ENCODE measurements at places on chromosomes 6 and 20.
A peak's percentile ranks its signal among the peaks of the same experiment; 100 is the strongest.

- peak; percentile 8 for DNase-seq
Observed at GRCh38 chr6:142030115-142030619, 102.6 kb upstream of the GJE1 start.

DNA sequence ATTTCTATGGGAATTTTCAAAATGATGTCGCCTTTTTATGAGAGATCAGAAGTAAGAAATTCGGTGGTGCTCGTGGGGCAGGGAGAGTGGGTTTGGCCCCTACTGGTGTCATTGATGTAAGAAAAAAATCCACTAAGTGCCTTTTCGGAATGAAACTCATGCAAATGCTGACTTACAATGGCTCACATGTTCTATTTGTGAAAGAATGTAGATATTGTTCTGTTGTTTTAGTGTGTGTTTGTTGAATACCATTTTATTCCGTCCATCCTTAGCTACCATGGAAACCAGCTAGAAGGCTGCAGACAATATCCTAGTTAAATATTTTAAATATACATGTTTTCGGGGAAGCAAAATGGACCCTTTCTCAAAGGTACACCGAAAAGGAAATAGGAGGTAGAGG is 304.9 kb downstream of the TAF4 start:
- DNase-seq = no peak

GRCh38 chr20:48056218-48056617 is 270.9 kb upstream of the SULF2 start:
- DNase-seq = no peak

DNA sequence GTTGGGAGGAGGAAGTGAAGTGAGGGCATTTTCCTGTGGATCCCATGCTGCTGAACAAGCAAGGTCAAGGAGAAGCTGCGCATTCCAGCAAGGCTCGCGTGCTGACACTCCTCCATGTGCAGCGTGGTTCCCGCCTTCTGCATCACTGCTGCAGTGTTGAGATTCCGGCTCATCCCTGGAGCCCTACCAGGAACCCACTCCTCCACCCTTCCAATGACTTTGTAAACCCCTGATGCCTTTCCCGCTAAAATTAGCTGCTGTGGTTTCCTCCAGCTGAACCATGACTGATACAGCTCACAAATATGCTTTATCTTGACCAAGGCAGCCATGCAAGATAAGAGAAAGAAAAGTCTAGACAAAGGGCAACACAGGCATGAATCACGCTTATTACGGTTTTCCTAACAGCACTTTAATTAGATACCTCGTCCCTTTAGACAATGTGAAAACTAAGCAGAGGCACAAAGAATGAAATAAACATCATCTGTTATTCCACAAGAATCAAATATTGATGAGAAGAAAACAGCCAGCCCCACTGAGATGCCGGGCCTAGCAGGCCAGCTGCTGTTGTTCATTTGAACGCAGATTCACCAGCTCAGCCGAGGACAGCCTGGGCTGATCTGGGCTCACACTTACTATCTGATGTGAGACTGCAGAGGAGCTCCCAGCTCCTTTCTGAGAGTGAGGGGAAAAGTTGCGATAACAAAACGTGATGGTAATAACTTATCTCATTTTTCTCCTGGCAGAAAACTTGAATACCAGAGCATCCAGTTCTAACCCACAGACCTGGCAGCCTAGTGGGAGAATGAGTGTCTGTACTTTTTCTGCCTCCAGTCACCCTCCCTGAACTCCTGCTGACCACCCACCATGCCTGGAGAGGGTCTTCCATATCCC is 14.2 kb upstream of the BNIP5 start:
- DNase-seq = no peak

GRCh38 chr20:32132911-32133549 is 23.5 kb downstream of the TM9SF4 start:
- no peak for DNase-seq

DNA sequence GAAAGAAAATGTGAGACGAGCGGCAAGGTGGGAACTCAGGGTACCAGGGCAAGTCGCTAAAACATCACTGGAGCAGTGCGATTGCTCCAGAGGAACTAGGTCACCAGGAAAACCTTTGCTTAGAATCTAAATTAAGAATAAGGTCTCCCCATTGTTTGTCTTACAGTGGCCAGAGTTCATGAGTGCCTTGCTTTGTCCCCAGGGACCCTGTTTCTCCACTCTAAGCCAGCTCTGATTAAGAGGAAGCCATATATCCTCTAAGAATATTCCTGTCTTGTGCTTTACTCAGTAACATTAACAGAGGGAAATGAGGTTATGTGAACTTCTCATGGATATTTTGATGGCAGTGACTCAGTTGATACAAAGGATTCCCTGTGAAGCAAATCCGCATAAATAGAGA is 305.8 kb downstream of the CD83 start:
- no peak for DNase-seq

DNA sequence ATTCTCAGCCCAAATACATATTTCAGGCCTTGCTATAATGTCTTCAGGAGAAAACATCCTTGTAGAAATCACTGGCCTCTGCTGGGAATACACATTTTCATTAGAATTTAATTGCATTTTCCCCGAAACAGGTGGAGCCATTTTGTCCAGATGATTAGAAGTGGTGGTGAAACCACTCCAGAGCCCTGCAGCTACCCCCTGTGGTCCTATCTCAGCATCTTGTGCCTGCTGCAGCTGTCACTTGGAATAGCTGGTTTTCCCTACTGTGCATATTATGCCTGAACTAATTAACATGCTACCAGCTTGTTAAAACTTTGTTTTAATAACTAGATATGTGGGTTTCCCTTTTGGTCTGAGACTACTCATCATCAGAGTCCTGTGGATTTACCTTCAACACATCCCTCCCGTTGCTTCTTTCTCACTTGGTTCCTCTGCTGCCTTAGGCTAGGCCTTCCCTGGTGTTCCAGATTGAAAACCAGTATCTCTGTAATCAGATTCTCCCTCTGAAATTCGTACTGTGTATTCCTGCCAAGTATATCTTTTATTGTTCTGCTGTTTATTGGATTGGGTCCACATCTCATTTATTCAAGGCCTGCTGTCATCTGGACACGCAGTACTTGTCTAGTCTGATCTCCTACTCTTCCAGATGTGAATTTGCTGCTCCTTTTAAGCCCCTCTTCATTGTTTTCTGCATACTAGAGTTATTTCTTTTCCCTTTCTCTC is 15.2 kb downstream of the DNAH8 start:
- no peak for DNase-seq

GRCh38 chr6:117795234-117795633 is 111.8 kb upstream of the SLC35F1 start:
- peak; percentile 26 for DNase-seq

GRCh38 chr20:23419995-23420901 is 1.0 kb downstream of the NAPB start:
- peak; percentile 70 for DNase-seq

DNA sequence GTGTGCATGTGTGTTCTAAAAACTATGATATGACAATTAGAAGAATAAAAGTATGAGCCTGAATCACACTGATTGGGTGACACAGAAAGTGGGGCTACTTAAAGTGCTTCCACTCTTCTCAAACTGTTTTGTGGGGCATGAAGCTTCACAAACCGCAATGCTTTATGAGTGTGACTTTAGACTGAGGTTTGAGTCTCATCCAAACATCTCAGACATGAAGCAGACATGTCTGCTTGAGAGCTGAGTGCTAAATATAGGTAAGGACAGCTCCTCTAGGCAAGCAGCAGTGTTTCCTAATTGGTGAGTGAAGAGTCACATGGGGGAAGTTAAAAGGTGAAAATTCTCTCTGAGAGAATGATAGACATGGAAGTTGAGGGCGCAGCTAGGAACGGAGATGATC is 726.9 kb upstream of the CITED2 start:
- DNase-seq = no peak

DNA sequence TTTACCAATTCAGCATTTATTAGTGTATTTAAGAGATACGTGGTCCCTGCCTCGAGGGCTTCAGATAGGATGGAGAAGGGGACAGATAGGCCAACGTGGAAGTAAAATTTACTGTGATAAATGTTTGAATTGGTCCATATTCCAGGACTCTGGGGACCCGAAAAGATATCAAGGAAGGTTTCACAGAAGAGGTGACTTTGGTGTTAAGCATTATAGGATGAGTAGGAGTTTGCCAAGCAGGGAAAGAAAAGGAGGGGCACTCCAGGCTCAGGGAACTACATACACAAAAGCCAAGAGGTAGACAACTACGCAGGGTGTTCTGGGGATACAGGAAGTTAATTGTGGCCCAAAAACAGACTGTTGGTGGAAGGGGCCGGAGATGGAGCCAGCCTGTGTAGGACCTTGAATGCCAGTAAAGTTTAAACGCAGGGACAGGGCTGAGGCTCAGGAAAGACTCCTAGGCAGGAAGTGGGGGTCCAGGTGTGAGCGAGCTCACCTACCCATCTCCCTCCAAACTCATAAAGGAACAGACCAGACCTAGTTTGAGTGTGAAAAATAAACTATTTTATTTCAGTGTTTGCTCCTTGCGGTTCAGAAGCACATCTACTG is 37.0 kb downstream of the TGM2 start:
- DNase-seq = peak; percentile 13

DNA sequence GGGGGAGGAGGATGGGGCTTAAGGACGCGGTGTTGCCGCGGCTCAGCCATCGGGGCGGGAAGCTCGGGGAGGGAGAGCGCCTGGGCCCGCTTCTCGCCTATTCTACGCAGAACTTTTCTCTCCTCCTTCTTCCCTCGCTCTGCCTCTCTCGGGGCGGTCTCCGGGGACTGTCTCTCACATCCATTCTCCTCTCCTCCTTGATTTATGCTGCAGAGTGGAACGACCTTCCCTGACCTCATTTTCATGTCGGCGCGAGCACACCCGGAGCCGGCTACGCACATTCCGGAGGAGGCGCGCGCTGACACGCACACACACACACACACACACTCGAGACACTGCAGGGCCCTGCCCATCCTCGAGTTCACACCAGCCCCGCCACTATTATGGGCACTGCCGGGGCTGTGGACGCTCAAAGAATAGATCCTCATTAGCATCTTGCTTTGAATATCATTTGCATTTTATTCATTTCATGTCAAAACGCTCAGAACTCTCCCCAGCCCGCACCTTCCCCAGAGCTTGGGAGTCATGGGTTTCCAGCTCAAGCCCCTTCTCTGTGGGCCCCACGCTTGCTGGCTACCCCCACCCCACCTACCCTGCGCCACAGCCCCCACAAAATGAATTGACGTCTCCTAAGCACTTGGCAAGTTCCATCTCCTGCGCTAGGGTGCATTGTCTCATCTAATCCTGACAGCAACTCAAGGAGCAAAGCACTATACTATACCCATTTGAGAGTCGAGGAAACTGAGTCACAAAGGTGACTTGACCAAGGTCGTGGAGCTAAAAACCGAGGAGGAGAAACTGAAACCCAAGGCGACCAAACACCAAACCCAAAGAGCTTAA is 36.8 kb downstream of the NCR2 start:
- DNase-seq = peak; percentile 75

DNA sequence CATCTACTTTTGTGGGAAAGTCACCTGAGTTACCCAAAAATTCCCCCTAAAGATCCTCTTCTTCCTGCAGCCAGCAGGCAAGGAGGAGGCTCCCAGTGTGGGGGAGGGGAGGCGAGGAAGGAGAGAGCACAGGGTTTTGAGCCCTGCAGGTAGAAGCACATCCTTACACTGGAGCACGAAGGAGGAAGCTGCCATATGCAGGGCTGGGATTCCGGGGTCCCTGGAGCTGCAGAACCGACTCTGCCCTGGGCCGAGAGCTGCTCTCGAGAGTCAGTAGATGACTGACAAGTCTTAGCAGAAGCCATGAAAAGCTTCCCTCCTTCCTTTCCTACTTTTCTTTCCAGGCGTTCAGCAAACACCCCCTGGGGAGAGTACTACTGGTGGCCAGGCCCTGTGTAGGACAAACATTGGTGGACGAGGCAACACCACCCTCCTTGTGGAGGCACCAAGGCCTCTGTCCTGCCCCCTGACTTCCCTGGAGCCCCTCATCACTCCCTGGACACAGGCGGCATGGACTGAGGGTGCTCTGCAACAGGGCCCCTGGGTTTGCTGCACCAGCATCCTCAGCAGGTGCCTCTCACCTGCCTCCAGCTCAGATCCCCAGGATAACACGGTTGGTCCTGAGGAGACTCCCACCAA is 211.7 kb upstream of the CST7 start:
- no peak for DNase-seq

DNA sequence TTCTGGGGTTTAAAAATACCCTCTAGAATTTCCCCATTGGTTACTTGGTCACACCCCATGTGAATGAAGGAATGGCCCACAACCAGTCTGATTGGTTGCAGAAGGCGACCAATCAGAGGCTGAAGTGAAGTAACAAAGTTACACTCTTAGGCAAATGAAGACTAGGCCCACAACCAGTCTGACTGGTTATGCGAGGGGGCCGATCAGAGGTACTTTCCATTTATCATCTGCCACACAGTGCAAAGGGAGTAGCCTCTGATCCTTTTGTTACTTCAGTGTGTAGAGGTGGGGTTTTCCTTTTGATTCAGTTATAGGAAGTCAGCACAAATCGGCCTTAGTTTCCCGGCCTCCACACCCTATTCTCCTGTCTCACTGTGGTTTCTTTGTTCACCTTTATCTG is 61.2 kb upstream of the SGK1 start:
- peak; percentile 15 for DNase-seq

DNA sequence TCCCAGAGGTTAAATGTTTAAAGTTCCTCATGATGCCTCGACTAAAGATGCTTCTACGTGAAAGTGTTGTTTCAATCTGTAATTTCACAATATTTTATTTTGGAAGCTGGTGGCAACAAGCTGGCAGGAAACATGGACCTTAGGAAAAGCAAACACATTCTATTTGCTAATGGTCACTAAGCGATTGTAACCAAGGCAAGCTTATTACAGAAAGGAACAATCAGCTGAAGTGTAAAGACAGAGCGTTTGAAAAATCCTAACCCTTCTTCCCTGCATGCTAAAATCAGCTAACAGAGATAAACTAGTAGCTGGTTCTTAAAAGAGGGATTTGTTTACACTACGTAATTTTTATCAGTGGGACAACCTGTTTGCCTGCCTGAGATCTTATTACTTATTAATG is 50.0 kb downstream of the IL20RA start:
- DNase-seq = no peak

GRCh38 chr6:139367810-139368351 is 6.6 kb downstream of the CITED2 start:
- peak; percentile 70 for DNase-seq

DNA sequence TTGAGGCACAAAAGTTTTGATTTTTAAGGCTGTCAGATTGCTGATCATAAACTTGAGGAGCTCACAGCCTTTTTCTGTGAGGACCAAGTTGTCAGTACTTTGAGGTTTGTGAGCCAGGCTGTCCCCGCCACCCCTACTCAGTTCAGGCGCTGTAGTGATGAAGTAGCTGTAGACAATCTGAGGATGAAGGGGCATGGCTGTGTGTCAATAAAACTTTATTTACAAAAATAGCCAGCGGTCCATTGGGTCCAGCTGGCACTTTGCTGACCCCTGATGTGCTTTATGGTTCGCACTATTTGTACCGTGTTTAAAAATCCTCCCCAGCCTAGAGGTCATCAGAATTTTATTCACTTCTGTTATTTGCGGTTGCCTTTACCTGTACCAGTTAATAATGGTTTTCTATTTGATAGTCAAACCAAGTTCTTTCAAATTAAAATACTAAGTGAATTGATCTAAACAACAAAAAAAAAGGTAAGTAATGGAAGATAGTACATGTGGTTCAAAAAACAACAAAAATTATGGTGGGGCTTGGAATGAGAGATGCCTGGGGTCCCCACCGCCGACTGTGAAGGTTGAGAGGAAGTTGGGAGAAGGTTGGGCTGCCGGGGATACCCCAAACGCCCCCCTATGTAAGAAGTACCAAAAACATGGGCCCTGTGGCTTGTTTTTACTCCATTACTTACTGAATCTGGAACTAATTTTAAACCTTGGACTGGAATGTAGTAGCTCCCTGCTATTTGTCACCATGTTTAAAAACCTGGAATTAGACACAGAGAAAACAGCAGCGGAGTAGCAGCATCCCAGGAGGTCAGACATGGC is 123.6 kb downstream of the SYCP2 start:
- DNase-seq = peak; percentile 8

Data from H7 (cell line).